ENCODE measurements at places on chromosomes 13 and 19.

DNA sequence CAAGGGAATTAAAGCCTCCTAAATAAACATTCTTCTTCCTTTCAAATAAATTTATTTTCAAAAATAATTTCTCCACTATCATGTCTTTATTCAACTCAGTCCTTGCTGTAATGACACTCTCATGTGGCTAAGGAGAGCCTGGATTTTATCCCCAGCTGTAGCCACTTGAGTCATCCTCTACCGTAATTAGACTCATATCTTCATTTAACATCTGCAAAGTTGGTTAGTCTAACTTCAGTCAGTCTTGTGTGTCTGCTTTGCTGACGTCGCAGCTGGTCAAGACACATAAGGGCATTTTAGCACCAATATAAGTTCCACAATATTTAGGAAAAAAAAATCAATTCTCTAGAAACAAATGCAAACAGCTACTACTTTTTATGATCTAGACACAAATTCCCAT is 776.4 kb upstream of the ATXN8OS start:
- DNase-seq = no peak

DNA sequence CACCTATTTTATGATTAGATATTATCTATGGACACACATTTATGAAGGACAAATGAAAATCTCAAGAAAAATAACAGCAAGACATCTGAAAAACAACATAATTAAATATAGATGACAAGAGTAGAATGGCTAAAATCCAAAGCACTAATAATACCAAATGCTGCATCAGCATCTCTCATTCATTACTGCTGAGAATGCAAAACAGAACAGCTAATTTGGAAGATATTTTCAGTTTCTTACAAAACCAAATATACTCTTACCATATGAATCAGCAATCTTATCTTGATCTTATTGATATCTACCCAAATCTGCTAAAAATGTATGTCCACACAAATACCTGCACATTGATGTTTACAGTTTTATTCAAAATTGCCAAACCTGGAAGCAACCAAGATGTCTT is 829.1 kb upstream of the MIR17HG start:
- no peak for DNase-seq

- DNase-seq = no peak
Observed at GRCh38 chr13:33376212-33376611, 90.7 kb upstream of the STARD13 start.

GRCh38 chr19:16180611-16181010 is 4.6 kb upstream of the FAM32A start:
- DNase-seq = no peak
